ENCODE measurements at places on chromosomes 2 and 18.
A peak's percentile ranks its signal among the peaks of the same experiment; 100 is the strongest.

DNA sequence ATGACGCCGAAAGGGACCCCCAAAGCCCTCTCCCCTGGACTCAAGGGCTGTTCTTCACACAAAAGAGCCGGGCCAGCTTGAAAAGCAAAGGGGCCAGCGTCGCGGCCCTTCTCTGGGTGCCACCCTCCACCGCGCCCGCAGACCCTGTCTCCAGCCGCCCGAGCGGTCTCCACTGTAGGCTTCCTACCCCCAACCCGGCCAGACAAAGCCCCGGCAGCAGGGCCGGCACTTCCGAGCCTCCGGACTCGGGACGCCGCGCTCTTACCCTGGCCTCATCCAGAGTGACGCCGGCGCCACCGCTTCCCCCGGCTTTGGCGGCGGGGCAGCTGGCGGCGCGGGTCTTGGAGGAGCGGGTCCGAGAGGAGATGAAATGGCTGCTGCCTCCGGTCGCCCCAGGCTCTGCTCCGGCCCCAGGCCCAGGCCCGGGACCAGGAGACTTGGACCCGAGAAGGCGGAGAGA lies 603 bp downstream of the ATAD2B start:
- no peak for DNase-seq

DNA sequence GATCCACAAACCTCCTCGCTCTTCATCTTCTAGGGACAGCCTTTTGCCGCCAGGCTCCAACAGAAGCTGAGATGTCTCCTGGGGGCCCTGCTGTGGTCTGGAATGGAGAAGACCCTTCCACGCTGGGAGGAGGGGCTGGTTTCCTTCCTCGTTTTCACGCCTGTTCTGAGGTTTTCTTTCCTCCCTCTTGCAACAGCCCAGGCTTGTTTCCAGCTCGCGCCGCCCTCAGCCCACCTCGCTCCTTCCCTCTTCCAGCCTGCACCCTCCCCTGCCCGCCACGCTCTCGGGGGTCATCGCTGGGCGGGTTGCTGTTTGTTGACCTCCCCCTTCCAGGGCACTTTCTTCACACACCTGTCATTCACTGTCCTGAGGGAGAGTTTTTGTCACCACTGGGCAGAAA lies 55.4 kb downstream of the VAPA start:
- DNase-seq, result no peak

GRCh38 chr2:83531206-83531826 lies 927.8 kb downstream of the SUCLG1 start:
- DNase-seq, result no peak

DNA sequence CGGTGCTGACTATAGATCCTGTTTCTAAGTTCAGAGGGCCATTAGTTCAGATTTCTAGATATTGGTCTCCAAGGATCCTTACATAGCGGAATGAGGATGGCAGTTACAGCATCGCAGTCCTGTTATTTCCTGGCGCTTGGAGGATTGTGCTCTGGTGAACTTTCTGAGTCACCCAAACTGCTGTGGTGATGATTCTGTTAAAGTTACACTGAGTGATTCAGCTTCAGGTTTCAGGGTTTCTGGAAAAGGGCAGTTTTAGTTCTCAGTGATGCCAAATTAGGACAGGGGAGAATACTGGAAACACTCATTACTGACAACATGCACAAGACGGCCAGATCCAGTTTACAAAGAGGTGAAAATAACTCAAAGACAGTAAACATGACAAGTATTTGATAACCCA lies 52.1 kb upstream of the ANKRD62 start:
- DNase-seq, result no peak

DNA sequence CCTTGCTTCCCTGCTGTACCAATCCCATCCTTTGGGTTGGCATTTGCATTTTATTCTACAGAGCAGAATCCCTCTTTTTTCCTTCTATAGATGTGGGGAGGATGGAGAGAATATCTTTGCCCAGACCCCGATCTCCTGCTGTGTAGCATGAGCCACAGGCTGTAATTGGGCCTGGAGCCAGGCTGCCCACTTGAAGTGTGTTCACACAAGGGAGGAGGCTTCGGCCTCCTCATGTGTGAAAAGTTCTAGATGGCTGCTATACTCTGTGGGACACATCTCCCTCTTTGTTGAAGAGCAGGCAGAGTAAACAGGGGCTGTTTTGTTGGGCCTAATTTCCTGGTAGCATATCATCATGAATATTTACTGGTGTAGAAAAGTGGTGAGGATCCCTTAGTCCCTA lies 126.3 kb downstream of the XRCC5 start:
- no peak for DNase-seq

DNA sequence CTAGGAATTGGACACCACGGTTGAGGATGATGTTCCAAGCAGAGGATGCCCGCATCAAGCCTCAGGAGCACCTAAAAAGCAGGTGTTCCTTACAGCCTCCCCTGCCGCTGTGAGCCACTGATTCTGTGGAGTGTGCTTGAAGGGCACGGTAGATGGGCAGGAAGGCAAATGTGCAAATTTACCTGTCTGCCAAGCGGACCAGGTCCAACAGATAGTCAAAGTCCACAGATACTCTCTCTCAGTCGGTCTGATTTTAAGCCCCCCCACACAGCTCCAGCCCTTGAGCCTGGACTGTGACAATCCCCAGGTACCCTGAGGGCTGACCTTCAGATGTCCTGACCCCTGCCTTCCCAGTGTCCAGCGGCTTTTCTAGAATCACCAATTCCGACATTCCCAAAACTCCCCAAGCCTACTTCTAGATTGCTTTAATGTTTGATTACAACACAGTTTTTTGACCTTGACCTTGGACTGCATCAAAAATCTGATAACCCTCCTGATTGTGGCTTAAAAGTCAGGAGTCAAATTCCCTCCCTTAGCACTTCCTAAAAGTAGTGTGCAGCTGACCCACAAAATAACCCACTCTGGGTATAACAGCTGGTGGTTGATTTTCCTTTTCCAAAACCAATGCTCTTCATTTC lies 208.8 kb upstream of the NCKAP5 start:
- DNase-seq, result no peak

GRCh38 chr18:31371989-31372388 lies 4.6 kb upstream of the DSG4 start:
- DNase-seq, result no peak

DNA sequence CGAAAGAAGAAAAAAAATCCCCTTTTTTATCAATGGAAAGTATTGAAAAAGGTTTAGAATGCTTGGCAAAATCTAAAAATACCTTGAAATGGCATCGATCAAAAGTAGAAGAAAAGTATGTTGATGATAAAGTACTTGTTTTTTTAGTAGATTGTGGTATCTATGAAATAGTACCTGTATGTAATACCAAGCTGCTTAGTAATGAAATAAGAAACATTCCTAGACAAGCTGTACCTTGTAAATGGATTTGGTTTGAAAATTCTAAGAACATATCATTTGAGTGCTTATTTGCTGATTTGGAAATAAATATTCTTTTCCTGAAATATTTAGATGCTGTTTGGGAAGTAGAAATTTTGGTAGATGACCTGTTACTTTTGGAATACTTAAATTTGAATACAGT lies 18.4 kb downstream of the TDRD15 start:
- DNase-seq, result no peak

- DNase-seq, result peak; percentile 11
These were observed 22.6 kb upstream of the BCL2 start for GRCh38 chr18:63342206-63342605.

DNA sequence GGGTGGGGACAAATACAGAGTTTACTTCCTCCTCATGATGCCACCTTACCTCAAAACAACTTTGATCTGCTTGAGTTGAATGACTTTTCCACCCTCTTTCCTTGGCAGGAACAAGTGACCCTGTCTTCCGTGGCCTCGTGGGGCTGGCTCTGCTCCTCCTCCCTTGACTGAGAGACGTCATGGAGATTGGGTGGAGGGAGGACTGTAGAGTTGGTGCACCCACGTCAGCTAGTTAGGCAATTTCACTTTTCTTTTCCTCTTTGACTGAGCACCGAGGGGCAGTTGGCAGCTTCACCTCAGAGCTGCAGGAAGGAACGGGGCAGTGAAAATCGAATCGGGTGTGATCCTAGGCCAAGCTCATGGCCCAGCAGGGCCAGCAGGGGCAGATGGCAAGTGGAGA lies at the start of gene SP140:
Gene SP140 (plus strand): TSS at position 251 of the 400 bp plus-strand sequence. CDS start 109 bp downstream, at position 360.
- peak; percentile 86 for DNase-seq

GRCh38 chr18:44838971-44839666 lies 158.4 kb downstream of the SETBP1 start:
- peak; percentile 67 for DNase-seq

- no peak for DNase-seq
These were observed 68.0 kb downstream of the METTL8 start for GRCh38 chr2:171365778-171366177.

DNA sequence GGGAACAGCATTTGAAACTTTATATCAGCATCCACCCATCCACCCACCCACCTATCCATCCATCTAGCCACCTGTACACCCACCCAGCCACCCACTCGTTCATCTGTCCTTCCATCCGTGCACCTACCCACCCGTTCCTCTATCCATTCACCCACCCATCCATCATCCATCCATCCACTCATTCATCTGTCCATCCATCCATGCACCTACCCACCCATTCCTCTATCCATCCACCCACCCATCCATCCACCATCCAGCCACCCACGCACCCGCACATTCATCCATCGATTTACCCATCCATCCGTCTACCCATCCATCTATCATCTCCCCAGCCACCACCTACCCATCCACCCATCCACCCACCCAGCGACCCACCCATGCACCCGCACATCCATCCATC lies 24.8 kb downstream of the LDLRAD4 start:
- DNase-seq, result no peak

- peak; percentile 40 for DNase-seq
These were observed 71.4 kb downstream of the HNMT start for GRCh38 chr2:138035608-138036217.

DNA sequence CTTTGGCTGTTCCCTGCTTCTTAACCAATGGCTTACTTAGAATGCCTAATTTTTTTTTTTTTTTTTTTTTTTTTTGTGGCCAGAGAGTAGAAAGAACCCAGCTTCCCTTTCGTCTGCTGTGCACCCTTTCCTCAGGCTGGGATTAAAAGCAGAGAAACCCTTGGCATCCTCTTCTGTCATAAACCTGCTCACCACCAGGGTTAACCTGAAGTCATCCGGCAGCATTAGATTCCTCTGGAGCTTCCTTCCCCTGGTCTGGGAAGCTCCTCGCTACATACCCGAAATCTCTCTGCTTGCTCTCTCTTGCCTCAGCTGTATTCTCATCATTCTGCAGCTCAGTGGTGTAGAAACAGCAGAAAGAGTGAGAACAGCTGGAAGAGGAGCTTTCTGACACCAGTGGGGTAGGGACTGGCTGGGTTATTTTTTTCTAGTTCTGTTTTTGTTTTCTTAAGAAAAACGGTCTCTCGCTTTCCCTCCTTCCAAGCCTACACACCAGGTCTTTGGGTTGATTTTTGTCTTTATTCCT lies 339.0 kb upstream of the MEIS1 start:
- DNase-seq, result no peak

DNA sequence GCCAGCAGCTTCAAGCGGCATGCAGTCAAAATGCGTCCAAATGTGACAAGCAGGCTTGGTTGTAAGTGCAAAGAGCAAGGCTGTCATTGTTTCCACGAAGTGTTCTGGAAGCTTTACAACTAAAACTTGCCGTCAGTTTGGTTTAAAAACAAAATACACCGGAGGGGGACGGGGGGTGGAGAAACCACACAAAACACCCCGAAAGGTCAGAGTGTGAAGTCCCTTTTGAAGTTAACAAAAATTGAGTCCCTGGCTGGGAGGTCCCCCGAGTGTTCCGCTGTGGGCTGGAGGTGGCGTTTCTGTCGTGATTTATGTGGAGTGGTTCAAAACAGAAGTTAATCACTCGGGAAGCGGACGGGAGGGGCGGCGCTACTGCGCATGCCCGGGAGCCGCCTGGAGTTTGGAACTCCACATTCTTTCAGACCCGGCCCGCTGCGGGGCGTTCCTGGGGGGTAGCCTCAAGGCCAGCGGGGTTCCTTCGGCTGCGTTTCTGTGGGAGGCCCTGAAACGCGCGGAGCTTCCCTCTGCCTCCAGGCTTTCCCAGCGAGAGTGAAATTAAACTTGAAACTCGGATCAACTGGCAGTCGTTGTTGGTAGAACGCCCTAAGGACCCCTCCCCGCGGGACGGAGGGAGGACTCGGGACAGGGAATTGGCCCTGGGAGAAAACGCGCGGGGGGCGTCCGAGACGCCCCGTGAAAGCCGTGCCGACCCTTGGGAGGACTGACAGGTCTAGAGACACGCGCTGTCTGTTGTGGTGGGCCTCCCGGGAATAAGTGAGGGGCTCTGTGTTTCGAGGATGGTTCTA lies 1.4 kb downstream of the TGIF1 start:
- peak; percentile 94 for DNase-seq

DNA sequence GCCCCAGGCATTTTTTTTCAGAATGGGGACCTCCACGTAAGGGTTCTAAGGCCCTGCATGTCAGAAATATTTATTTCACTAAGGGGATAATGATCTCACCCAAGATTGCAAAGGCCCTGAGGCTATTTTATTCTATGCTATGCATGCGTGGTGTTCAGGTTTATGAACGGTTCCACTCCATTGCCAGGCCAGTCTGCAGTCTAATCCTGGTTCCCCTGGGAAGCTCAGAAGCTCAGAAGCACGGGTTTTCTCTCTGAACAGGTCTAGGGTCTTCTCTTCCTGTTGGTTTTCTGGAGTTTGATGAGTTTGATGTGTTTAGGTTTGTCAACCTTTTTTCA lies 256.4 kb upstream of the PXDN start:
- DNase-seq, result no peak

GRCh38 chr2:200297100-200297499 lies 9.4 kb upstream of the SPATS2L start:
- DNase-seq, result no peak

GRCh38 chr2:163182764-163183354 lies 344.3 kb upstream of the KCNH7 start:
- DNase-seq, result peak; percentile 11

GRCh38 chr2:195910570-195910969 lies 158.1 kb downstream of the DNAH7 start:
- no peak for DNase-seq

DNA sequence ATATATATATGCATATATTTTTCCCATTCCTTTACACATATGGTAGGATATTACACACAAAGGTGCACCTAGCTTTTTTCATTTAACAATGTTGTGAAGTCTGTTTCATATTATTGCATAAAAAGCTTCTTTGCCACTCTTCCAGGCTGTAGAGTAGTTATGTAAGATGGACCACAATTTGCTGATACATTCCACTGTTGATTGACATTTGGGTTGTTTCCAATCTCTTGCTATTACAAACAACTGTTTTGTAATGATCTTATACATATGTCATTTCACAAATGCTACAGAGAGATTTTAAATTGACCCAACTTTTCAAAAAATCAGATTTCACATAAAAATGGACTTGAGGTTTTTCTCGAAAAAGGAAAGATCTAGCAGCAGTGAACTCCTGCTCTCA lies 301.4 kb downstream of the CDCA7 start:
- DNase-seq, result no peak
